Astrocyte (in vitro differentiated cells and primary cell): ENCODE measurements at places on chromosomes 4 and X.

GRCh38 chrX:137052643-137053235 lies 18.9 kb upstream of the GPR101 start:
- DNase-seq: no peak

DNA sequence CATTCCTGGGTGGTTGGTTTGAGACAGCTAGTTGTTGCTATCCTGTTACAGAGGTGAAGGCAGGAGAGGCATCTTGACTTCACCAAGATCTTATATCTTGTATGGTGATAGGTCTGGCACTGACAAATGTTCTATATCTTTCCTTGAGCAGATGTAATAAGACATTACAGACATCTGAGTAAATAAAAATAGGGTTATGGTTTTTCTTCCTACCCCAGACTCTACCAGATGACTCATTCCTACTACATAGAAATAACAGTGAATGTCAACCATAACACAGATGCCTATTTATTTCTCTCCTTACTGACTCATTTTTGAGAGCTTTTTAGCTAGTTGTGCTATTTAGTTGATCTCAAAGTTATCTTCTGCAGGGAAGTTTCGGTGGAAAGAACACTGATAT lies 21.9 kb downstream of the HNRNPH2 start:
- DNase-seq: peak; percentile 60

GRCh38 chr4:181982856-181983255 lies 260.3 kb upstream of the TENM3 start:
- no peak for DNase-seq

- peak; percentile 91 for DNase-seq
Measured at GRCh38 chr4:72896515-72896914, 173.0 kb downstream of the COX18 start.

GRCh38 chr4:72701987-72702819 lies 133.2 kb upstream of the ADAMTS3 start:
- DNase-seq: peak; percentile 36
